ENCODE measurements at places on chromosomes 2 and 18.

DNA sequence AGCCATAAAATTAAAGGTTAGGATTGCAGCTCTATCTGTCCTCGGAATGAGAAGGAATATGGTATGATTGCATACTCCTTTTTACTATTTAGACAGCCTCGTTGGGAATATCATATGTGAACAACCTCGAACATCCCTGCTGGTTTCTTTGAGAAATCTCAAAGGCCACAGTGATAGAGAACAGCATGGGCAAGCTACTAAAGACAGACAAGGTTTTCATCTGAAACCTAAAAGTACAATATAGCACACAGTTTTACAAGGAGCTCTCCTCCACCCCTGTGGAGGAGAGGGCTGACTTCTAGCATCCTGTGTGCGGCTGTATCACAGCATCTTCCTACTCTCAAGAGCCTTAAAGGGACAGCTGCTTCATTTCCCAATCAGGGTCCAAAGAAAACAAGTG is 104.3 kb downstream of the VWC2L start:
- DNase-seq = no peak

GRCh38 chr2:144151851-144152250 is 368.1 kb downstream of the ZEB2 start:
- DNase-seq = no peak

- no peak for DNase-seq
These were observed 46.6 kb downstream of the IKZF2 start for GRCh38 chr2:213104903-213105202.

DNA sequence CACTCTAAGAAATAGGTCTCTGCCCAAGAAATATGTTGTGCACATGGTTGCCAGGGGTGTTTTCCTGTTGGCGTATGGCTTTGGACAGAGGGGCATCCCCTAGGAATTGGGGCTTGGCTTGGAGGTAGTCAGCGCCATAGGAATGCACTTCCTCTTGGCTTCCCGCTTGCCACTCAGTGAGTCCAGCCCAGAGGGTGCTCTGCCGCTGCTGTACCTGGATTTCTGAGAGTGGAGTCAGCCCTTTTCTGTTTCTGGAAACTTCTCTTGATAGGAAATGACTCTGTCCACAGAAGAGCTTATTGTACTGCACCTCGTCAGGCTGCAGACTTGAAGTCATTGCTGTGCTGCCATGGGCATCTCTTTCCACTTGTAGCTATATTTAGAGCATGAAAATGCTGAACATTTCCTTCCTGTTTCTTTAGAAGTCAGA is 116.7 kb upstream of the MGAT5 start:
- no peak for DNase-seq

GRCh38 chr18:76979906-76980305 is 152.7 kb downstream of the MBP start:
- no peak for DNase-seq

- DNase-seq = no peak
These were observed 138.1 kb downstream of the SETBP1 start for GRCh38 chr18:44818668-44819403.

DNA sequence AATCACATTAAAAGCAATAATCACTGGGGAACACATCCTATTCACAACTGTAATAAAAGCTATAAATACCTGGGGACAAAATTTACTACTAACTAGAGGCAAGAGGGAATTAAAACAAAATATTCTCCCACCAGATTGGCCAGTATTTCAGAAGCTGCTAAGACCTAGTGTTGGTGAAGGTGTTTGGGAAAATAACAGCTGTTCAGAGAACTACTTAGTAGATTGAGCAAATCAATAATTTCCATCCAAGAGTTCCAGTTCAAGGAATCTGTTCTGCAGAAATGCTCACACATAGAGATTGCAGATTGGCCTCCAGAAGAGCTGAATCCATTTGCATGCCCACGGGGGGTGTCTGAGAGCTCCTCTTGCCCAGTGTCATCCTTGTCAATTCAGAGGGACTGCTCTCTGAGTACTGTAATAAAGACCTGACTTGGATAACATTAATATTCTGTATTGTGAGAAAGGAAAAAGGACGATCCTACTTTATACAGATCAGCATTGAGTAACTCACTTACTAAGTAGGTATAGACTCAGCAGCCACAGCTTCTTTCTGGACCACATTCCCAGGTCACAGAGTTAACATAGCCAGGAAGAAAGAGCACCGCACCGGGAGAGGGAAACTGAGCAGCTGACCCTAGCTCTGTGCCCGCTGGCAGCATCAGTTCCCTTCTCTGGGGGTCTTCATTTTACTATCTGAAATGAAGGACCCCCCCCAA is 5.6 kb downstream of the TUBB6 start:
- no peak for DNase-seq

GRCh38 chr18:59851784-59852399 is 47.9 kb upstream of the PMAIP1 start:
- no peak for DNase-seq

Data from stimulated activated naive CD4-positive, alpha-beta T cell treated with Interleukin-2 at 50 U/mL for 16 hours (primary cell).